Stimulated activated naive CD8-positive, alpha-beta T cell treated with anti-CD3 and anti-CD28 coated beads, Interleukin-15, Interleukin-2, amounts not matched to agents 100 U/mL and 50 U/mL, for 24 hours (primary cell): ENCODE measurements at places on chromosomes 5 and 9.

DNA sequence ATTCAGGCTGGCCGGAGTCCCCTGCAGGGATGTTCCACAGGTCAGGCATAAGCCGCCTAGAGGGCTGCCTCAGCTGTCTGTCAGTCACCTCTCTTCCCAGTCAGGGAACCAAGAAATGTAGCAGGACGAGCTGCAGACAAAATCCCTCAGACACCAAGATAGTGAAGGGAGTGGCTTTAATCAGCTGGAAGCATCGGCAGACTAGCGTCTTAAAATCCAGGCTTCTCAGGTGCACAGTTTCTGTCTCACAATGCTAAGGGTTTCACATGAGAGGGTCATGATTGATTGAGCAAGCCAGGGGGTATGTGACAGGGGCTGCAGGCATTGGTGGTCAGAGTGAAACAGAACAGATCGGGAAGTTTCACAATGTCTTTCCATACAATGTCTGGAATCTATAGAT is 247.2 kb downstream of the CDH10 start:
- no peak for DNase-seq

GRCh38 chr9:114894206-114894605 is 36.2 kb downstream of the TNFSF8 start:
- DNase-seq: no peak

- DNase-seq: no peak
These were observed 26.3 kb downstream of the SLC46A2 start for GRCh38 chr9:112864403-112864802.

DNA sequence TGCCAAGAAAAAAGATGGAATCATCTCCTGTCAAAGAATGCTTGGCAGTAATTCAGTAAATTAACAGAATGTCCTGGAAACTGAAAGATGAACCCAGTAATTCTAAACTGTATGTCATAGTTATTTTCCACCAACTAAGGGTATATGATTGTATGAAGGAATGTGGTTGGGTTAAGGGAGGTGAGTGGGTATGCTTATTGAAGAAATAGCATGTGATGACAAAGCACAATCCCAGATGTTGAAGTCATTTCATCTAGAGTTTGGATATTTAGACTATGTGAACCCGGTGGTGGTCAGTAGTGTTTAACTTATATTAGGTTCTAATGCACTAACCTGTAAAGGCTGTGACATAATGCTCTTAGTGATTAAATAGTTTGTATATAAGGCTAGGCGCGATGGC is 87.3 kb downstream of the CDKN2A start:
- DNase-seq: no peak

GRCh38 chr9:101403516-101404285 is 5.0 kb downstream of the ZNF189 start:
- no peak for DNase-seq

DNA sequence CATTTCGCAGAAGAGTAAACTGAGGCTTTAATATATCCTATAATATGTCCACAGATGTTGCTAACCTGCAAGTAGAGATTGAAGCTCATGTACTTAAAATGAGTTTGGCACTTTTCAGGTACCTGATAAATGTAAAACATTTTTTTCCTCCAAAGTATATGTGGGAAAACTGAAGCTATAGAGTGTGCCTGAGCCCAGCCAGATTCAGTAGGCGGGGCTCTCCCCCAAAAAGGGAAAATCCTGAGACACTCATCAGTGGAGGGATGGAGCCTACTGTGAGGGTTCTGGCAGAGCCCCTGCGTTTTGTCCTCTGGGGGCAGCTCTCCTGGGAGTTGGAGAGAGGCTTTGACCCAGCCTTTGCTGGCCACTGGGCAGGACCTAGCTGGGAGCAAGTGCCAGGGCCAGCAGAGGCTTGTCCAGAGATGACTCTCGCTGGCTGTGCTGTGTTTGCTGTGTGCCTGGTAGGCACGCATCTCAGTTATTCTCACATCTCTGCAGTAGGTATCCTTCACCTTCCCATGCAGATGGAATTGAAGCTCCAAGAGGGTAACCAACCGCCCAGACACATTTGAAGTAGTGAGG is 81.1 kb upstream of the SPRY4 start:
- DNase-seq: no peak
